A673 (cell line): ENCODE measurements at places on chromosomes 6 and 20. TPM values are rescaled to one million over a fixed set of nuclear protein-coding genes. Genes with fewer than 3 reads are reported as not detected.

DNA sequence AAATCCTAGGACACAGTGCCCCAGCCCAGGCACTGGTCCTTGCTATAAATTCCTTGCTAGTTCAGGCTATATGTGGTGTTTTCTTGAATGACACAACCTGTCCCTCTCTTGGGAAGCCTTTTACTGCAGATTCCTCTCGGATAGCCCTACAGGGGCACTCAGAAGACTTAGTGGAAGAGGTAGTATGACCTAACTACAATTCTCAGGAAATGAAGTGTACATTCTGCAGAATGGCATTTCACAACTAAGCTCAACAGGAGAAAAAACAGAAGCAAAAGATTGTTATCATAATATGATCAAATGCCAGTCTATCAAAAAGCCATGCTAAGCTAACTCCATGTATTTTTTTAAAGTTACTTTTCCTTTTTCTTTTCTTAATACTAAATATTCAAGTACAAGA is 66.3 kb upstream of the FBXL4 start:
- no peak for DNase-seq

DNA sequence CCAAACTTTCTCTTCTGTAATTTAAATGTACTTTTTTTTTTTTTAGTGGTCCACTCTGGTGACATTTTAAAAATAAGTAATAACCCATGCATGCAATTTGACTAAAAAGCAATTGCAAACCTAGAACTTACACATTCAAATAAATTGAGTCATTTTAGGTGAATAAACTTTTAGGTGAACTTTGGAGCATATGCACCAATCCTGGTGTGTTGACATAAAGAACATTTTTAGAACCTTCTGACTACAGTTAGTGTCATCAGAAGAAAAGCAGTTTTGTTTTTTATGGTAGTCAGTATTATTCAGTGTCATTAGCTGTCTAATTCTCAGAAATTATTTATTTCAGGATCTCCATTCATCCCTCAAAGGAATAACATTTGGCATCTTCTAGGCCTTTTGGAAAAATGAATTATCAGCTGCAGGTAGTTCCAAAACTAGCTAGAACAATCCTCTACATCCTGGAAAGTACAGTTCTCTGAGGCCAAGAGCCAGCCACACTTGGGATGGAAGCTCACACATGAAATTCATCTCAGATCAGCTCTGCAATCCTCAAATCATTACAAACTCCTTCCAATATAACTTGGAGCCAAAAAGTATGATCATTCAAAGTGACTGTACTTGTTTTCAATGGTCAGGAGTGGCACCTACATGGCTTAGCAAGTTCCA is 38.5 kb upstream of the SIM1 start:
- DNase-seq, result no peak

GRCh38 chr6:35288834-35289233 is 8.8 kb upstream of the DEF6 start:
- DNase-seq, result no peak

DNA sequence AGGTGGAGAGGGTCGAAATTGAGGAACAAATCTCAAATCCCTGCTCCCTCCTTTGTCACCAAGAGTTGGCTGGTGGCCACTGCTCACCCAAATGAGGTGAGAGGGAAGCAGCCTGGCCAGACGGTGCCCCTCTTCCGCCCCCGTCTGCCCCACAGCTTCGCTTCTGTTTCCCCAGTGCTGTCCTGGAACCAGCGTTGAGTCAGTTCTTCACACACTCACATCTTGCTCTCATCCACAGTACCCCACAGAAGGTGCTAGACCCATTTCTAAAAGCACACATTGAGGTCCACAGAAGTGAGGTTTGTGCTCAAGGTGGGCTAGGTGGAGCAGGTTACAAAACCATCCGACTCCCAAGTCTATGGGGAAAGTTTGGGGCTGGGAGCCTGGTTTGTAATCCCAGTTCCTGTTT is 3.8 kb downstream of the CEBPB start:
- DNase-seq, result no peak

- DNase-seq, result no peak
Measured at GRCh38 chr20:17882834-17883591, 85.6 kb downstream of the SNX5 start.

The RHAG gene
- total RNA-seq, result not detected in 2 replicates

The GPLD1 gene
- 0.63 and 1.1 TPM in 2 replicates for total RNA-seq

The LINC00237 gene
- total RNA-seq, result not detected in 2 replicates

The AVP gene
- not detected in 2 replicates for total RNA-seq

The OR2J3 gene
- not detected in 2 replicates for total RNA-seq
